ENCODE measurements at places on chromosomes 1 and 21.

- no peak for DNase-seq
Measured at GRCh38 chr1:1285102-1285571, 4.9 kb downstream of the SCNN1D start.

- peak; percentile 48 for DNase-seq
Measured at GRCh38 chr1:40977716-40978115, 1.8 kb upstream of the CTPS1 start.

- DNase-seq, result no peak
Measured at GRCh38 chr21:24938573-24938972, 668.7 kb downstream of the MRPL39 start.

GRCh38 chr1:19661721-19662228, 2.9 kb upstream of the HTR6 start:
- DNase-seq, result peak; percentile 44

DNA sequence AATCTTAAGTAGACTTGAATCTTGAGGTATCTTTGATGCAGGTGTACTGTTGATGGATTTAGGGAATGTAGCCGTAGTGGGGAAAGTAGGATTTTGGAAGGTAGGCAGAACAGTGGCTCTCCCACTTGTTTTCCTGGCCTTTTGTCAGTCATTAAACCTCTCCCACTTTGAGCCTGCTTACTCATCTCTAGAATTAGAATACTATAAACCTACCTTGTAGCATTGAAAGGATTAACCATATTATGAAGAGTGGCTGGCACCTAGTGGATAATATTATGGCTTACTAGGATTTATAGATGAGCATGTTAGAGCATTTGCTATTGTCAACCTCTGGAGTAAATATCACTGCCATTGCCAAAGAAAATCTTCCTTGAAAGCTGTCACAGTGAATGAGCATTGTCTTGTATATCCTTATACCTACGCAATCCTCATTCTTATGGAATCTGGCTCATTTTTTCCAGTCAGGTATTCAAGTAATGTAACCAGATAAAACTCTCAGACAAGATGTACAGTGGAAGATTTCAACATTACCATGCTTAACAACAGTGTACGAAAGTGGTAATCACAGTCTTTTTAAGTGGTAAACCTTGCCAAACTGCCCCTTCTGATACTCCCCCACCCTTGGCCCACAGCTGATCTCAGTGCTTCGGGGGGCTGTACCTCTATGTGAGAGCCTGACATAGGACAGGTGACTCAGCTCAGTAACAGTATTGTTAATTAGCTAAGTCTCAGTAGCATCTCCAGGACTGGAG, 44.4 kb downstream of the SH3GLB1 start:
- no peak for DNase-seq

- no peak for DNase-seq
Measured at GRCh38 chr1:65558215-65558614, 137.7 kb downstream of the LEPR start.

DNA sequence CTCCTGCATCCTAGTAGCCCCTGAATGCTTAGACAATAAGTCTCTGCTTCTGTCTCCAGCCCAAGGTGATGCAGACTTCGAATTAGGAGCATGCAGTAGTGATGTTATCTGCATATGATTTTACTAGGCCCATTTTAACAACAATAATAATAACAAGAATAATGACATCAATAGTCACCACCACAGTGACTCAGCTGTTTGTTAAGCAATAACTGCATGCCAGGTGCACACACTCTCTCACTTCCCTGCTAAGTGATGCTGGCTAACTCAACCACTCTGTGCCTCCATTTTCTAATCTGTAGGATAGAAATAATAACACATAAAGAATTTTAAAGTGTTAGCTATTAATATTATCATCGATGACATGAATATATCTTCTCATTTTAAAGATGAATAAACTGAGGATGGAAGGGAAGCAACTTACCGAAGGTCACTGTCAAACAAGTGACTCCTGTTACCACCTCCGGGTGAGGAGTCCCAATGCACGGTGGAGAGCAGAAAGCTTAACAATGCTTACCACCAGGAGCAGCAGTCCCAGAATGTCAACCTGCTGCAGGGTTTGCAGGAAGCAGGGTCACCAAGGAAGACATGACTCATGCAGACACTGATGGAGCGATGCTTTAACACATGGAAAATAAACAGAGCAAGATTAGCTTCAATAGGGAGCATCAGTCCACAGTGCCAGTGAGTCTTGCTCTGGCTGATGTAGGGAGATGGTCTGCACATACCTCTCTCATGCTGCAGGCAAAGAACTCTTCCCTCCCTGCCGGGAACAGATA, 290.2 kb downstream of the SPATA17 start:
- no peak for DNase-seq

DNA sequence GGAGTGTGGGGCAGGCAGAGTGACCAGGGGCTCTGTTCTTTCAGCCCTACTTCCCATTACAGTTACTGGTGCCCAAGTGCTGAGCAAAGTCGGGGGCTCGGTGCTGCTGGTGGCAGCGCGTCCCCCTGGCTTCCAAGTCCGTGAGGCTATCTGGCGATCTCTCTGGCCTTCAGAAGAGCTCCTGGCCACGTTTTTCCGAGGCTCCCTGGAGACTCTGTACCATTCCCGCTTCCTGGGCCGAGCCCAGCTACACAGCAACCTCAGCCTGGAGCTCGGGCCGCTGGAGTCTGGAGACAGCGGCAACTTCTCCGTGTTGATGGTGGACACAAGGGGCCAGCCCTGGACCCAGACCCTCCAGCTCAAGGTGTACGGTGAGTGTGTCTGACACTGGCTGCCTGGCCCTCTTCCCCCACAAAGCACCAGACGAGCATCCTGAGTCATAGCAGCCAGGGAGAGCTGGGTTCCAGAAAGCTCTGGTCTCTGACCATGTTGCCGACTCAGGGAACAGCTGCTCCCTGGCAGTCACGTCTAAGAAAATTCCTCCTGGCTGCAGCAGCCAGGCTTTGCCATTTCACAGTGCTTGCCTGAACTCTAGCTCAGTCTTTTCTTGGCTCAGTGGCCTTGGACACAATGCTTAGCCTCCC, 3.3 kb downstream of the SLAMF8 start:
- DNase-seq, result peak; percentile 82

DNA sequence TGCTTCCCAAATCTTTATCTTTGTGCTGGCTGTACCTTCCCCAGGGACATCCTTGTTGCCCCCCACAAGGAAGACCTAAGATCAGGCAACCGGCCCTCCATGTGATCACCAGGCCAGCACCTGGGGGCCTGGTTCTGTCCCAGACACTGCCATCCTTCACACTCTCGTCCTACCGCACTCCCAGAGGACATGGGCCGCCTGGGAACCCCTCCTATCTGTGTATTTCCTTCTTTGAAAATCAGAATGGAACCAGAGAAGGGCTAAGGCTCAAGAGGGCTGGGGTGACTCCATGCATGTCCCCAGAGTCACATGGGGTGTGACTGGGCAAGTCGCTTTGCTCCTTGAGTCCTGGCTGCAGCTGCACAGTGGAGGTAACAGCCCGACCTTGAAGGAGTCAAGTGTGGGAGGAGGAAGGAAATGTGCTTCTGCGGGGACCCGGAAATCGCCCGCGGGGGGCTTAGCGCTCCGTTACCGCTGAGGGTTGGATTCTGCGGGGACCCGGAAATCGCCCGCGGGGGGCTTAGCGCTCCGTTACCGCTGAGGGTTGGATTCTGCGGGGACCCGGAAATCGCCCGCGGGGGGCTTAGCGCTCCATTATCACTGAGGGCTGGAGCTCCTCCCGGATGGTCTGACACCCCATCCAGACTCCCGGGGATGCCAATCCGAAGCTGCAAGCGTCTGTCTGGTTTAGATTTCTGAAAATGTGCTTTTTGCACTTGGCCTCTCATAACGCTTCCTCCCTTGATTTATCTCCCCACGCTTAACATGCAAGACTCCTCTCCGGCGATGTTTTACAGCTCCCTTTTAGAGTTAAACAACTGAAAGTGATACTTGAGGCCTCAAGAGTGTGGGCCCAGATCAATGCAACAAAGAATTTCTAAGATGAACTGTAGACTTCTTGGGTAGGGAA, 278.9 kb downstream of the NPHP4 start:
- DNase-seq, result no peak

DNA sequence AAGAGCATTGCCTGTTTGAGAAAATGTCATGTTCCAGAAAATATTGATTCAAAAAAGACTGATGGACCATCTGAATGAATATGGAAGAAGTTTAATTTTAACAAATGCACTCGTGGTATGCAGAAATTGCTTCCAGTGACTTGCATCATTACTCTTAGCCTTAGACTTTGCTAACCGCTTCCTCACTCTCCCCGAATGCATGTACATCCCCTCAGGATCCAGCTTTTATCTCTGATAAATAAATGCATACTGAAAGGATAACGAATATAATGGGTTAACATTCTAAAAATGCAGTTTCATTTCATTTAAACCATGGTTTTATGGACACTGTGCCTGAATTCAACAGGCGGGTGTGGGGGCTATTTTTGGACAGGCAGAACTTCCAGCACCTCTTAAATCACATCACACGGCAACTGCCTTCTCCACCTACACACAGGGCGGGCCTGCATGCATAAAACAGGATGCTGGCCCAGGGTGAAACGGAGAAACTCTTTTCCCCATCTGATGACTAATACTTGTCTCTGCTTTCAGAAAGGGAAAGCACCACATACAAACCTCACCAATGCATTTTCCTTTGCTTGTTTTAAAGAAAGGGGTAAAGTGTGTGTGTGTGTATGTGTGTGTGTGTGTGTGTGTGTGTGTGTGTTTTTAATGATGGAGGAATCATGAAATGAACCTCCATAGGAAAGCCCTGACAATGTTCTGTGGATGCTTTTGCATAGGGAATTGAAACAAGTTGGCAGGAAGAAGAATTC, 48.7 kb downstream of the SPAG17 start:
- DNase-seq, result peak; percentile 93

- no peak for DNase-seq
Measured at GRCh38 chr1:188170411-188170810, 1341.7 kb downstream of the PLA2G4A start.

GRCh38 chr21:42343556-42343955, 7.2 kb downstream of the TFF2 start:
- DNase-seq, result no peak

- DNase-seq, result no peak
Measured at GRCh38 chr1:226638001-226638601, 89.5 kb downstream of the STUM start.

DNA sequence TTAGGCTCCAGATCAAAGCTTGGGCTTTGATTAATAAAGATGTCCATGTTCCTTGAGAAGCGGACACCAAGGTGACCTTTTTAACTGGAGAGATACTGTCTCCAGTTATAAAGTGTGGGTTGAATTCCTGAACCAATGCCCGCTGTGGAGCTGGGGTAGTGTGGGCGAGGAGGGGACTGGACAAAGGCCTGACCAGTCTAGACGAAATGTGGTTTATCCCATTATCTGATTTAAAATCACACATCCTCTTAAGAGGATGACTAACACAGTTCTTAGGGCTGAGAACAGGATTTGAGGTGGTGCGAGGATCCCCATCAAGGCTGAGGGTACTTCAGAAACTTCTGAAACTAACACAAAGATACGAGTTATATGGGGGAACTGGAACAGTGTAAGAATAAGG, 84.5 kb upstream of the GCLM start:
- no peak for DNase-seq

DNA sequence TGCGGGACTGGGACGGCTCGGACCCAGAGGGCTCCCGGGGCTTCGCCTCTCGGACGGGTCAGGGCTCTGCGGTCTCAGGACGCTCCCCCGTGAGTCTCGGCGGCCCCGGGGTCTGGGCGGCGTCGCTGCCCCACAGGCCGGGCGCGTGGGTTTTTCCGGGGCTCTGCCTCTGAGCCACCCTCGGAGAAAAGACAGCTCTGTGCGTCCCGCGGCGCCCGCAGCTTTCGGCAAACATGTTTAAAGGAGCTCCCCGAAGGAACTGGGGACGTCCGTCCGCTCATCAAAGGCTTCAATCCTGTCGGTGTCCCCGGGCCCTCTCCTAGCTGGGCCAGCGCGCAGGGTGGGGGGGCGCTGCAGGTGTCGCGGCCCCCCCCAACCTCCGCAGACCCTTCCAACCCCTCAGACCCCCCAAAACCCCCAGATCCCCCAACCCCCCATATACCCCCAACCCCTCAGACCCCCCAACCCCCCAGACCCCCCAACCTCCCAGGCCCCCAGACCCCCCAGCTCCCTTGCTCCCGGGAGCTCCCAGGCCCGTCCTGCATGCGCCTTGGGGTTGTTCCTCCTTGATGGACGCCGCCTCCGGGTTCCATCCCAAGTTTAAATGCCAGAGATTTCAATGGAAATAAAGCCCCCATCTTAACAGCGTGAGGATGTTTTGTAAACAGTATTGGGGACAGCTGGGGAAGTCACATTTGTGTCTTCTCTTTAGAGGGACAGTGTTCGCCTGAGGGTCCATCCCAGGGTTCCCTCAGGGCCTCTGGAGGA, 996 bp upstream of the C1orf159 start:
- no peak for DNase-seq

- no peak for DNase-seq
Measured at GRCh38 chr1:206953126-206953525, 6.9 kb upstream of the PIGR start.

DNA sequence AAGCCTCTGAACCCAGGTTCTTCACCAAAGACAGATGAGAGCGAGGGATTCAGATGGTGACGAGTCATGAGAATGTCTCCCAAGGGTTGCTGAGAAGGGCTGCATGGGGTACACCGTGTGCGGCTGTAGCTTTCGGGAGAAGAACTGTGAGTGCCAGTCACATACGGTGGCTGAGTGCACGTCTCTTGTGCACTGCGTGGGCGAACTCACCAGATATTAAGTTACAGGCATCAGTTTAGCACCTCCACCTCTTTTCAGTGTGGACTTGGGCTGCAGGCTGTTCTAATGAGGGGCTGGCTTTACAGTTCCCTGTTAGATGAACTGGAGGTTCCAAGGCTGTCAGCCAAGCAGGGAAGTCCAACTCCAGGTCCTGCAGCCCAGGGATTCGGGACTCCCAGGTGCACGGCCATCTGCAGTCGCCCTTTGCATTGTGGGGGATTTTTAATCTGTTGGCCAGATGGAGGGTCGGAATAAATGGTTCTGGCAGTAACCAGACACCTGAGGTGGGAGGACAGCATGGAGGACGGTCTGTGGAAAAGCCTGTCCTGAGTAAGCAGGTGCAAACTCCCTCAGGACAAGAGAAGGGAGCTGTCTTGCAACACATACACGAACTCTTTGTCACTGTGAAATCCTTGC, 26.5 kb upstream of the AVPR1B start:
- no peak for DNase-seq

- peak; percentile 75 for DNase-seq
Measured at GRCh38 chr1:240575981-240576662, 35.8 kb downstream of the GREM2 start.

GRCh38 chr1:45573231-45573804, 10.5 kb upstream of the NASP start:
- no peak for DNase-seq

DNA sequence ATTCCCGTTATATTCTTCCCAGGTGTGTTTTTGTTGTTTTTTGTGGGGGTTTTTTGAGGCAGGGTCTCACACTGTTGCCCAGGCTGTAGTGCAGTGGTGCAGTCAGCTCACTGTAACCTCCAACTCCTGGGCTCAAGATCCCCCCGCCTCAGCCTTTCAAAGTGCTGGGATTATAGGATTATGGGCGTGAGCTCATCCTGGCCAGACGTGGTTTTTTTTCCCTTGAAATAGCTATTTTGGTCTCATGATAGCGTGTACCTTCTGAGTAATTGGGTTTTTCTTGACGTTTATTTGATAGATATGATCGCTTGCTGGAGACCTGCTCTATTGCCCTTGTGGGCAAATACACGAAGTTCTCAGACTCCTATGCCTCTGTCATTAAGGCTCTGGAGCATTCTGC, 17.6 kb downstream of the CTPS1 start:
- no peak for DNase-seq
